Activated CD8-positive, alpha-beta T cell treated with anti-CD3 and anti-CD28 coated beads, Interleukin-2, amount 10 ng/mL, durations not matched to agents 7 days and 5 days (primary cell): ENCODE measurements at places on chromosomes 2 and 18. TPM values are rescaled to one million over a fixed set of nuclear protein-coding genes. Genes with fewer than 3 reads are reported as not detected.
A peak's percentile ranks its signal among the peaks of the same experiment; 100 is the strongest.

GRCh38 chr2:96449637-96450036 lies 55.5 kb downstream of the NEURL3 start:
- no peaks in the 10 kb centered on the region for H3K4me1 ChIP-seq
- H3K27me3 ChIP-seq: no peaks in the 10 kb centered on the region
- no peak for DNase-seq
- no peak overlapping the region for H3K27ac ChIP-seq
- H3K4me3 ChIP-seq: no peak overlapping the region

- H3K27me3 ChIP-seq: no peaks in the 10 kb centered on the region
- peak overlapping the region; percentile 19 for H3K27ac ChIP-seq
- no peak for DNase-seq
- peaks cover 21% of the 10 kb centered on the region for H3K4me1 ChIP-seq
These were observed 48.0 kb downstream of the RNF144A start for GRCh38 chr2:6965071-6965795.

DNA sequence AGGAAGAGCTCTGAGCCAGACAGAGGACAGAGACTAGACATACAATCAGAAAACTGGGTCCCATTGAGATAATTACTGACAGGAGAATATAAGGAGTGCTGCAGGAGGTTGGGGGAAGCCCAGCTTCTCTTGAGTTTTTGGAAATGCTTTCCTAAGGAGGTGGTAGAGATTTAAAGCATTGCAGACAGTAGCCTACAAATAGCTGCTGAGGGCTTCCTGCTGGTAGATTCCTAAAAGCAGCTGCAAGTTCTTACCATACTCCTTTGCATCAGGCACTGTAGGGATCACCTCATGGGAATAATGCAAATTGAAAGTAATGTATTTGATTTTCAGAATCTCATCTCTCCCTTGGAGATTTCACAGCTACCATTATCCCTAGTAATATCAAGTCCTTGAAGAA lies 902.6 kb upstream of the GCFC2 start:
- no peaks in the 10 kb centered on the region for H3K36me3 ChIP-seq
- no peak overlapping the region for H3K4me3 ChIP-seq
- H3K27ac ChIP-seq: no peak overlapping the region

DNA sequence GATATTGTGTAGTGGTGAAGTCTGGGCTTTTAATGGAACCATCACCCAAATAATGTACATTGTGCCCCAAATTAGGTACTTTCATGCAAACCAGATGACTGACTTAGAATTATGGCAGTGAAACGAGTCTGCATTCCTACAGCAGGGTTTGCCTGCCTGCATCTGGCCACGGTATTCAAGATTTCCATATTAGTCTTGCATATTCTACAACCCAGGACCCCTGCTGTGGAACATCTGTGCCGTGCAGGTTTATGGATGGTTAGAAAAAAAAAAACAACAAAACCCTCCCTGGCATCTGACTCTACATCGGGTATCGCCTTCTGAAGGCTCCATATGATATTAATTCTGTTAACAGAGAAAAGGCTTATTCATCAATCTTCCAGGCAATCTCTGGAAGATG lies 394.8 kb downstream of the DCDC2C start:
- no peaks in the 10 kb centered on the region for H3K4me1 ChIP-seq
- H3K4me3 ChIP-seq: no peak overlapping the region
- no peaks in the 10 kb centered on the region for H3K36me3 ChIP-seq
- H3K27ac ChIP-seq: no peak overlapping the region
- DNase-seq: no peak
- H3K27me3 ChIP-seq: no peaks in the 10 kb centered on the region

DNA sequence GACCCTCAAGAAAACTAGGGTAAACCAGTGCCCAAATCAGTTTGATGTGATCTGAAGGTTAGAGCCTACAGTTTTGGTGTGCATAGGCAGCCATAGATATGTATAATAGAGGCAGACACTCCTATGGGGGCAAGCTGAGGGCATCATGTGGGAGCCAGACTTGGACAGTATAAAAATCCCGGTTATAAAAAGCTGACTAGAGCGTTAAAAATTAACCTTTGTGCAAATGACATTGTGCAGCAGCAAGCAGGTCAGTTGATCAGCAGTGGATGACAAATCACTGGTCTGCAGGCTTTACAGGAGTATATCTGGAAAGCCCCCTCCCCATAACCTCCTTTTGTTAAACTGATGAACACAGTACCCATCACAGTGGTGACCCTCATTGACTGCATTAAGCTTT lies 107.8 kb downstream of the CTNNA2 start:
- no peaks in the 10 kb centered on the region for H3K36me3 ChIP-seq
- no peak for DNase-seq
- H3K4me3 ChIP-seq: no peak overlapping the region
- no peak overlapping the region for H3K27ac ChIP-seq
- H3K4me1 ChIP-seq: no peaks in the 10 kb centered on the region

DNA sequence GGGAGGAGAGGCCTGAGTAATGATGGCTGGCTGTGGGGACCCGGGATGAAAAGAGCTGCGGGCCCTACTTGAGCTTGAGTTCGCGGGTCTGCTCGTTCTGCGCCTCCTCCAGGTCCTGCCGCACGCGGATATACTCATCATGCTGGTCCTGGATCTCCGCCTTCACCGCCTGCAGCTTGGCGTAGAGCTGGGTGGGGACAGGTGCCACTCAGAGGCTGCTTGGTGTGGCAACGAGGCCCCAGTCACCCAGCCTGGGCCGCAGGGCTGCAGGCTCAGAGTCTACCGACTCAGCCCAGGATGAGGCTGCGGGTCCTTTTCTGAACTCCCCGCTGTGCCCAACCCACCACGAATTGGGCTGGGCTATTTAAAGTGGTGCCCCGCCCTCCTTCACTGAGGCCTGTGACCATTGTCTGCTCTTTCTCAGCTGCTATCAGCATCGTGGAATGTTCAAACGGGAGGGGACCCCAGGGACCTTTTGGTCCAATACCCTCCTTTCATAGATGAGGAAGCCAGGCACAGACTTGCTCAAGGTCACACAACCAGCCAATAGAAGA lies 28.0 kb downstream of the KIF3C start:
- H3K4me3 ChIP-seq: no peak overlapping the region
- no peak for DNase-seq
- peaks cover 4% of the 10 kb centered on the region for H3K4me1 ChIP-seq
- no peak overlapping the region for H3K27ac ChIP-seq
- H3K27me3 ChIP-seq: no peaks in the 10 kb centered on the region

DNA sequence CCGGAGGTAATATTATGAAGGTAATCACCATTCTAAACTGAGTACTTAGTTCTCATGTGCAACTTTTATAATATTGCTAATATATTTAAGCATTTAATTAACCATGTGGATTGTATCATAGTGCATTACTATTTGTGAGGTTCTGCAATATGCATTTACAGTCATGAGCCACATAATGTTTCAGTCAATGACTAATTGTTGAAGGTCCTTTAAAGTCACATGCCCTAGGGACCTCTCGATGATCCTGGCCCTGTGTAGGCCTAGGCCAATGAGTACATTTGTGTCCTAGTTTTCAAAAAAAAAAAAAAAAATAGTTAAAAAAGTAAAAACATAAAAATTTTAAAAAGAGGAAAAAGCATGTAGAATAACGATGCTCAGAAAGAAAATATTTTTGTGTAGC lies 298.0 kb downstream of the DSEL start:
- no peak overlapping the region for H3K4me3 ChIP-seq
- no peaks in the 10 kb centered on the region for H3K4me1 ChIP-seq
- no peak for DNase-seq
- no peaks in the 10 kb centered on the region for H3K27me3 ChIP-seq
- no peak overlapping the region for H3K27ac ChIP-seq

SGPP2 gene
- 0.11 TPM for total RNA-seq

ADGRF3 gene
- total RNA-seq: 5.8 TPM

- H3K27me3 ChIP-seq: peaks cover 62% of the 10 kb centered on the region
- peaks cover 23% of the 10 kb centered on the region for H3K4me1 ChIP-seq
- no peak overlapping the region for H3K27ac ChIP-seq
- peak overlapping the region; percentile 59 for H3K4me3 ChIP-seq
- DNase-seq: no peak
These were observed 136.6 kb downstream of the INSIG2 start for GRCh38 chr2:118224895-118225311.

CPO gene
- total RNA-seq: not detected

GRCh38 chr2:227428731-227429285 lies 41.1 kb upstream of the SCYGR1 start:
- no peaks in the 10 kb centered on the region for H3K4me1 ChIP-seq
- no peak overlapping the region for H3K27ac ChIP-seq
- no peak for DNase-seq
- no peak overlapping the region for H3K4me3 ChIP-seq
- H3K27me3 ChIP-seq: no peaks in the 10 kb centered on the region
- H3K36me3 ChIP-seq: peaks cover 11% of the 10 kb centered on the region

NPPC gene
- 1.4 TPM for total RNA-seq

- H3K4me3 ChIP-seq: no peak overlapping the region
- no peaks in the 10 kb centered on the region for H3K27me3 ChIP-seq
- peaks cover 3% of the 10 kb centered on the region for H3K4me1 ChIP-seq
- H3K36me3 ChIP-seq: no peaks in the 10 kb centered on the region
These were observed 104.6 kb downstream of the RTN4 start for GRCh38 chr2:54945391-54946219.

GRCh38 chr2:45006041-45006941 lies 3.0 kb downstream of the SIX2 start:
- H3K36me3 ChIP-seq: no peaks in the 10 kb centered on the region
- H3K4me1 ChIP-seq: peaks cover 32% of the 10 kb centered on the region
- H3K27ac ChIP-seq: no peak overlapping the region
- H3K4me3 ChIP-seq: no peak overlapping the region
- peaks cover 85% of the 10 kb centered on the region for H3K27me3 ChIP-seq

DNA sequence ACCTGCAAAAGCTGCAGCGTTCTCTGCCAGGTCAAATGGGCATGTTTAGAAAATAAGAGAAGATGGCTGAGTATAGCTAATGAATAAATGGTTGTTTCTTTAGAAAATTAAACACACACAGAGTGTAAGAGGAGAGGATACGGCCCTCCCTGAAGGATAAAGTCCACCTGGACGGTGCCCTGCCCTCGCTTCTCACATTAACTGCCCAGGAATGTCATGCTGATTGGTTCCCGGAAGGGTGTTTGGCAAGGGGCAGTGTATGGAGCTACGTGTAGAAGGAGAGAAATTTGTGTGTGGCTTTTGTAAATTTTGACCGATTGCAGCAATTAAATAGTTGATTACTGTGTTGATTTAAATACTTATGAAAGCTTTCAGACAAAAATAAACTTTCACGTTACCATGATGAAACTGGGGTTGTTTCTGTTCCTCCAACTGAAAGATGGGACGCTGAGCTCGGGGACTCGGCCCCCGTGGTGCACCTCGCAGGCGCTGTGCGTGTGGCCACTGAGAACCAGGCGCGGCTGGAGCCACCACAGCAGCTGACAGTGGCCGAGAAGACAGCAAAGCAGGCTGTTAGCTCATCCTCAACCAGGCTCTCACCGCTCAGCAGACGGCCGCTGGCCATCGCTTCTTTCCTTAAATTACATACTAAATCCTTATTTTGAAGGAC lies 22.7 kb downstream of the MPPE1 start:
- peaks cover 23% of the 10 kb centered on the region for H3K36me3 ChIP-seq
- no peaks in the 10 kb centered on the region for H3K27me3 ChIP-seq
- H3K4me1 ChIP-seq: no peaks in the 10 kb centered on the region
- no peak overlapping the region for H3K4me3 ChIP-seq

- no peak overlapping the region for H3K27ac ChIP-seq
- no peak for DNase-seq
- no peak overlapping the region for H3K4me3 ChIP-seq
These were observed 58.6 kb upstream of the VRK2 start for GRCh38 chr2:57987835-57988573.

OBSL1 gene
- 0.18 TPM for total RNA-seq

FOXI3 gene
- total RNA-seq: not detected

ICOS gene
- total RNA-seq: 32.6 TPM
